T follicular helper cell (primary cell): ENCODE measurements at places on chromosomes 4 and X.

GRCh38 chrX:82589410-82589809 lies 918.7 kb upstream of the POU3F4 start:
- DNase-seq, result no peak

- DNase-seq, result no peak
Observed at GRCh38 chr4:20370274-20370673, 118.6 kb downstream of the SLIT2 start.

- DNase-seq, result no peak
Observed at GRCh38 chr4:169338241-169338640, 67.5 kb upstream of the SH3RF1 start.

GRCh38 chrX:152202886-152203285 lies 64.5 kb upstream of the MAGEA10 start:
- no peak for DNase-seq

DNA sequence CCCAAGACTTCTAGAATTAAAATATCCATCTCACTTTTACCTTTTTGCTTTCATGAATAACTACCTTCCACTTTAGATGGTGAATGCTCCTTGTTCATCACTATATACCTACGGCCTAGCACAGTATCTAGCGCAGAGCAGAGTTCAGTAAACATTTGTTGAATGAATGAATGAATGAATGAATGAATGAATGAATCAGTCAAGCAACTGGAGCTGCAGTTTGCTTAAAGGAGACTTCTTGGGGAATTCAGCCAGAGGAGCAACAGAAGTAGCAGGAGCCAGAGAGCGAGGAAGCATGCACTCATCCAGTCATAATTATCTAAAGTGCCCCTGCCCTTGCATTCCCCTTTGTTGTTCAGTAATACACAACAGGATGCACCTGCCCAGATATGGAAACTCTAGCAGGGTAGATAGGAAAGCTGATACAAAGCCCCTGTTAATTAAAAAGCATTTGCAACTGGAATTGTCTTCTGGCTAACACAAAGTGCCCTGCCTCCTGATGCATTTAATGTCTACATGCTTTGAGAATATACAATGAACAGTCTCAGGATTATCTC lies 103.0 kb upstream of the MBNL3 start:
- no peak for DNase-seq

- no peak for DNase-seq
Observed at GRCh38 chrX:12719837-12720236, 71.4 kb upstream of the PRPS2 start.

- no peak for DNase-seq
Observed at GRCh38 chr4:100593935-100594334, 76.1 kb upstream of the EMCN start.

DNA sequence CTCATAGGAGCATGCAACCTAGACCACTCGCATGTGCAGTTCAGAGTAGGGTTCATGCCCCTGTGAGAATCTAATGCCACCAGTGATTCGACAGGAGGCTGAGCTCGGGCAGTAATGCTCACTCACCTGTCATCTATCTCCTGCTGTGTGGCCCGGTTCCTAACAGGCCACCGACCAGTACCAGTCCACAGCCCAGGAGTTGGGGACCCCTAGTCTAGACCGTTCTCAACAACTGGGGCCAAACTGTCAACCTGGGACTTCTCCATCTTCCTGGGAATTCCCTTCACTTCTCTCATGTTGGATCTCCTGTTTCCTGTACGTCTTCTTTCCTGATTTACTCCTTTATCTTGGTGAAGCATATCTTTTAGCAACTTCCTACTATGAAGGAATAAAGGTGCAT lies 79.4 kb upstream of the HELT start:
- DNase-seq, result no peak

- DNase-seq, result no peak
Observed at GRCh38 chrX:132214518-132214917, 4.7 kb downstream of the RAP2C start.

GRCh38 chr4:95431678-95432077 lies 117.1 kb downstream of the UNC5C start:
- no peak for DNase-seq

- DNase-seq, result no peak
Observed at GRCh38 chrX:131288188-131288587, 918 bp downstream of the IGSF1 start.

DNA sequence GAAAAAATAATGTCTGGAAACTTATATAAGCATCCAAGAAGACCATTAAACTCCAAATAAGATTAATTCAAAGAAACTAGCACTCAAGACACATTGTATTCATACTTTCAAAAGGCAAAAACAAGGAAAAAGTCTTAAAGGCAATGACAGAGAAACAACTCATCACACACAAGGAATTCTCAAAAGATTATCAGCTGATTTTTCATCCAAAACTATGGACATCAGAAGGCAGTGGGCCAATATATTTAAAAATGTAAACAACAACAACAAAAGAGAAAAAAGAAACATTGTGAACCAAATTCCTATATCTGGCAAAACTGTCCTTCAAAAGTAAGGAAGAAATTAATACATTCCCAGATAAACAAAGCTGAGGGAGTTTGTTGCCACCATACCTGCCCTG lies 711.4 kb upstream of the GALNTL6 start:
- no peak for DNase-seq

GRCh38 chrX:106005684-106006083 lies 32.8 kb downstream of the SERPINA7 start:
- DNase-seq, result no peak

DNA sequence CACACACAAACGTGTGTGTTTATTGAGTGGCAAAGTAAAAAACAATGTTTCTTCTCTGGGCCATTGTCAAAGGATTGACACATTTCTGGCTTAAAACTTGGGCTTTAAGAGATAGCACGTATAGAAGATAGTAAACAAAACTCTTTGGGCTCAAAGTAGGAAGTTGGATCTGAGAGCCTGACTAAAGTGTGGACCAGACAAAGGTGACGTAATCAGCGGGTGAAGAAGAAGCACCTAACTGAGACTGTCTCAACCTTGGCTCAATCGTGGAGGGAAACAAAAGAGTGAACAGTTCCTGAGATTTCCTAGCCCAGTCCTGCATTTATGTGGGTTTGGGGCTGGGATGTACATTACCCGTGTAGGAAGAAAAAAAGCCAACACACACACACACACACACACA lies 13.7 kb downstream of the PFKFB1 start:
- DNase-seq, result no peak

DNA sequence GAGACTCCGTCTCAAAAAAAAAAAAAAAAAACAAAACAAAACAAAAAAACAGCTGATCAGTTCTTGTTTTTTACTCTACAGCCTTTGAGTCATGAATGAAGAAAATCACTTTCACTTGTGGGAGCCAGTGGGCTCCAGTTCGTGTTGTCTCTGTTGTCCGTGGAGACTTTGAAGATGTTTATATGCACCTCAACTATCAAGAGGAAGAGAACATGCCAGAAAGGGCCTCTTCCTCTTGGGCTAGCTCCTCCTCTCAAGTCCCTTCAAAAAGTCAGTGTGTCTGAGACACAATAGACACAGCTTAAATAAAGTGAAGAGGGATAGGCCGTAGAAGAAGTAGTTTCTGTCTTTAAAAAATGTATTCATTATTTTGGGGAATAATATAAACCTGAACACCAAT lies 182.7 kb downstream of the KDR start:
- peak; percentile 23 for DNase-seq

DNA sequence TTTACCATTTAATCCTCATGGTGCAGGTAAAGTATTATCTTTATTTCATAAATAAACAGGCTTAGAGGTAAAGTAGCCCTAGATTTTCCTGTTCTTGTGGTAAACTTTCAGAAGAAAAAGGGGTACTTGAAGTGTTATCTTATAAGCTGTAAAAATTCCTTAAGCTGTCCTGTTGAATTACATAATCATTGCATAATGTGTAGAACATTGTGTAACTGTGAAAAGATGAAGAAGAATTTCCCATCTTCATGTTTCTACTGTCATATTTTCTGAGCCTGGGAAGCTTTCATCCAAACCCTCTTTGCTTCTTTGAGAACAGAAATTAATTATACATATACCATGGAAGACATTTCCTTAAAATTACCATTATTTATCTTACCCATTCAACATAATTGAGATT lies 90.5 kb downstream of the ELOVL6 start:
- DNase-seq, result no peak

DNA sequence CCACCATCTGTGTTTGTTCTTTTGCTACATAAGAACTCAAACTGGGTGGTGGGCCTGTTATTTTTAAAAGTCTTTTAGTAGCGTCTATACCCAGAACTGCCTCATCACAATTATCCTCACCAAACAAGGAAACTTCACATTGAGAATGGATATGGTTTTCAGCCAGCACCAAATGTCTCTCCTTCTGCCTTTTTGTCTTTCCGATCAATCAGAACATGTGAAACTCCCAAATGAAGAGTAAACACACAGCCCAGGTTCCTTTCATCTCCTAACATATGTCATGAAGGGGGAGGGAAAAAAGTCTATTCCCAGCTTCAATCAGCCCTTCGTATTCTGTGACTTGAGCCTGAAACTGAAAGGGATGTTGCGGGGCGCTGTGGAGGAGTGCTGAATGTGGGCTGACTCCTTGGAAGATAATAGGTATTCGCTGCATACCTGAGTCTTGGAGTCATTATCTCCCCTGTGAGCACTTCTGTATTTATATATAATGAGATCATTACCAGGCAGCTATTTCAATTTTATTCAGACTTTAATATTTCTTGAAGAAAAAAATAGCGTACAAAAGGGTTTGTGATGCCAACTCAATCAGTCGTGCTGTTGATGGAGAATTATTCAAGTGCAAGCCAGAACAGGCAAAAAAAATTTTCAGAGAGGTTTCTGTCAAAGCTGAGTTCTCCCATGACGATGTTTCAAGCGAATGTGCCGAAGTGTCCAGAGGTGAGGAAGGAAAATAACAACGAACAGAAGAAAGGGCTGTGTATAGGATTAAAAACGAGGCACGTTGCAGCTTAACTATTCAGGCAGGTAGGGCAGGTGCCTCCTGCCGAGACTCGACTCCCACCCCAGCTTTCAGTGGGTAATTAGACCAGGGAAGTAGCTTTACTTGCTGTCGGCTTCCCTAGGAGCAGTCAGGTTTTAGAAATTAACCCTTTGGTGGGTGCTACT lies 163.9 kb upstream of the NOCT start:
- no peak for DNase-seq
